HCT116 (cell line): ENCODE measurements at places on chromosomes 5 and 9.

- no peak overlapping the region for H3K4me3 ChIP-seq
- no peak overlapping the region for H3K27ac ChIP-seq
- DNase-seq, result no peak
Observed at GRCh38 chr5:135085936-135086725, 52.1 kb upstream of the PITX1 start.

DNA sequence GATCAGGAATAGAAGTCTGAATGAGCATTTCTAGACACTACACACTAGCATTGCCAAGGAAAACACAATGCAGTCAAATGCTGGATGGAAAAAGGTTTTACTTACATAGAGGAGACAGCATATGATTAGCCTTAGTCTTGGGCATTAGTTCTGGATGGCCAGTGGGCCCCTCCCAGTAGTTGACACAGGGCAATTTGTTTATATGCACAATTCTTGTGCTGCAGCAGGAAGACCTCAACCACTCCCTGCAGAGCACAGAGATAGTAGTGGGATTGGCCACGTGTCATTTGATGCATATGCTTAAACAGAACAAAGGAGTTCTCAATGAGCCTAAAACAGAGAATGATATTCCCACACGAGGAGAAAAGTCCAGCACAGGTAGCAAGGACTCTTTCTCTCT, 1496.2 kb upstream of the CDH6 start:
- no peaks in the 10 kb centered on the region for H3K36me3 ChIP-seq
- H3K4me1 ChIP-seq, result no peaks in the 10 kb centered on the region
- no peak overlapping the region for H3K27ac ChIP-seq
- no peaks in the 10 kb centered on the region for H3K27me3 ChIP-seq
- DNase-seq, result no peak

DNA sequence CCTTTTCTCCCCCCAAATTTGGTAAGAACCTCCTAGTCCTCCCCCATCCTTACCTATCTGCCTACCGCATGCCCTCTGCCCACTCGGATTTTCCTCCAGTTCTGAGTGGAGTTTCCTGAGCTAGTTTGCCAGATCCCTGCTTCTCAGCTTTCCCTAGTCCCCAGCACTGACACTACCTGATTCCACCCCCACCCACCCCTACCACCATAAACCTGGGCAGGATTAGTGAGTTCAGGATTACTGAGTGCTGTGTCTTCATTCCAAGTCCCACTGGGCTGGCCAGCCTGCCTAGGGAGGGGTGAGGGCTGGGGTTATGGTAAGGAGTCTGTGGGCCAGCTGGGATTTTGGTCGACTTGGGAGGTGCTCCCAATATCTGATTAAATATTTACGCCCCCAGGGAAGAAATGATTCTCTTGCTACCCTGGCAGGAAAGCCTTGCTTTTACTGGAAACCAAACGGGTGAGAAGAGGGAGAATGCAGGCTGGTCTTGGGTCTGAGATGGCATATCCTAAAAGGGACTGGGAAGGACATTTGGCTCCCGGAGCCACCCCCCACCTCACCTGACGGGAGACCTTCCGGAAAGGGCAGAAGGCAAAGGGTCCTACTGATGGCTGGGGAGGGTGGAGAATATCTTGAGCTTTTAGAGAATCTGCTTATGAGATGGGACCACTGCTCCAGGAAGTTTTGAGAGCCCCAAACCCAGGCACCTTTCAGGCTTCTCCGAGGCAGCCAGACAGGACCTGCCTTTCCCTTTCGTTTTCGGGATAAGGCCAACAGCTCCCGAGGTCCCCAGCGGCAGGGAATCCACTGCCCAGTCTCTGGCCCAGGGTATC, 3.7 kb downstream of the PITX1 start:
- H3K27me3 ChIP-seq, result no peaks in the 10 kb centered on the region
- DNase-seq, result no peak
- no peak overlapping the region for H3K4me3 ChIP-seq
- H3K36me3 ChIP-seq, result peaks cover 3% of the 10 kb centered on the region; the same call in 1 of the 2 replicates
- H3K27ac ChIP-seq, result no peak overlapping the region
- H3K4me1 ChIP-seq, result peaks cover 15% of the 10 kb centered on the region

GRCh38 chr9:28363151-28363562, 789.9 kb upstream of the C9orf72 start:
- no peak overlapping the region for H3K27ac ChIP-seq
- H3K36me3 ChIP-seq, result no peaks in the 10 kb centered on the region
- H3K27me3 ChIP-seq, result no peaks in the 10 kb centered on the region
- no peak overlapping the region for H3K4me3 ChIP-seq
- no peaks in the 10 kb centered on the region for H3K4me1 ChIP-seq

DNA sequence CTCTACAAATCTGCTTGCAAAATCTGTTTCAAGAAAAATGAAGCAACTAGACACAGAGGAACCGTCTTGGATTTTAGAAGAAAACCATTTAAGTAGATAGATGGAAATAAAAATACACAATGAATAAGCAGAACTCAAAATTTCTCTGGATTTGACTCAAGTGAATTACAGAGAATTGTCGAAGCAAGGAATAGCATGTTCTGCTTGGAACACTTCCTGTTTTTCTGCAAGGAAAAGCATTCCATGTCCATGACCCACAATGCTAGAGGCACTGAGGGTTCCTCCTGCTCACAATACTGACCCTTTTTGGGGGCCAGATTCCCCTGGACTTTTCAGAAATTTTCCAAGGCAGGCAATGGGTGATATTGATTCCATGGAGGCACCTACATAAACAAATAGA, 29.8 kb downstream of the PRUNE2 start:
- no peak overlapping the region for H3K4me3 ChIP-seq
- no peaks in the 10 kb centered on the region for H3K27me3 ChIP-seq
- no peaks in the 10 kb centered on the region for H3K36me3 ChIP-seq

DNA sequence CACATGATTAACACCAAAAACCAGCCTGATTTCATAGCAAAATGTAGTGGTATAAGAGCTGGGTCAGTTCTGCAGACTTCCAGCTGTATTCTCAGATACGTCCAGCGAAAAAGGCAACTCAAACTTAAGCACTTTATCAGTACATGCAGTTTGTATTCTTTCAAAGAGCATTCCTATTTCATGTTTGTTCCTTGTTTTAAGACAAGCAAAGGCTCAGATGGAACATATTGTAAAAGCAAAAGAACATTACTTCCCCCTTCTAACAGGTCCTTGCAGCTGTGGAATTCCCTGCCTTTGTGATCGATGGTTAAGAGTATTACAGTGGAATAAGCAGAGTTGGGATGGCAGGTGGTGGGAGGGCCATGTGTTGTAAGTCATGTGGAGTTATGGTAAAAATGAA, 86.3 kb upstream of the GRHPR start:
- no peaks in the 10 kb centered on the region for H3K27me3 ChIP-seq
- no peaks in the 10 kb centered on the region for H3K4me1 ChIP-seq
- H3K36me3 ChIP-seq, result no peaks in the 10 kb centered on the region; the same call in 1 of the 2 replicates

- peaks cover 53% of the 10 kb centered on the region for H3K4me1 ChIP-seq
- peak overlapping the region; percentile 14; the same call in 1 of the 2 replicates for H3K4me3 ChIP-seq
Observed at GRCh38 chr5:69517763-69518212, 25.2 kb downstream of the OCLN start.

- H3K4me1 ChIP-seq, result no peaks in the 10 kb centered on the region
- DNase-seq, result no peak
- H3K4me3 ChIP-seq, result no peak overlapping the region
- no peak overlapping the region for H3K27ac ChIP-seq
Observed at GRCh38 chr5:51047369-51047768, 335.9 kb upstream of the ISL1 start.

- peaks cover 16% of the 10 kb centered on the region for H3K27me3 ChIP-seq
- peaks cover 12% of the 10 kb centered on the region; the same call in 1 of the 2 replicates for H3K4me1 ChIP-seq
- no peak overlapping the region for H3K27ac ChIP-seq
- H3K4me3 ChIP-seq, result no peak overlapping the region
- H3K36me3 ChIP-seq, result no peaks in the 10 kb centered on the region
Observed at GRCh38 chr5:137218471-137218870, 280.7 kb downstream of the SPOCK1 start.

DNA sequence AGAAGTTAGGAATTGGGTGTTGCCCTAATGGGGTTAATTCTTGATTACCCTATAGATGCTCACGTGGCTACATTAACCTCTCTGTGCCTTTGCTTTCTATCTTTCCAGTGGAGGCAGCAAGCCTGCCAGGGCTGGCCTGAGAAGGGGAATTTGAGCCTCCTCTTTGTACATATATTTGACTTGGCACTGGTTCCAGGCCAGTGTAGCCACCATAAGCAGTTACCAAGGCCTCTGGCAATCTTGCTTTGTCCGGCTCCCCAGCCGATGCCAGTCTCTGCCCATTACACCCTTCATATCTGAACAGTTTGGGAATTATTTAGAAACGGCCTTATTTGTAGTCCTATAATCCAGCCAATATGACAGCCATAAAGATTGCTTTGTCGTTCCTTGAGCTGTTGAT, 58.6 kb upstream of the PPARGC1B start:
- no peaks in the 10 kb centered on the region for H3K4me1 ChIP-seq
- no peak for DNase-seq
- H3K36me3 ChIP-seq, result no peaks in the 10 kb centered on the region
- no peak overlapping the region for H3K4me3 ChIP-seq
- no peaks in the 10 kb centered on the region for H3K27me3 ChIP-seq
- no peak overlapping the region for H3K27ac ChIP-seq
